SK-MEL-5 (cell line): ENCODE measurements at places on chromosomes 6 and 20. TPM values are rescaled to one million over a fixed set of nuclear protein-coding genes. Genes with fewer than 3 reads are reported as not detected.

DNA sequence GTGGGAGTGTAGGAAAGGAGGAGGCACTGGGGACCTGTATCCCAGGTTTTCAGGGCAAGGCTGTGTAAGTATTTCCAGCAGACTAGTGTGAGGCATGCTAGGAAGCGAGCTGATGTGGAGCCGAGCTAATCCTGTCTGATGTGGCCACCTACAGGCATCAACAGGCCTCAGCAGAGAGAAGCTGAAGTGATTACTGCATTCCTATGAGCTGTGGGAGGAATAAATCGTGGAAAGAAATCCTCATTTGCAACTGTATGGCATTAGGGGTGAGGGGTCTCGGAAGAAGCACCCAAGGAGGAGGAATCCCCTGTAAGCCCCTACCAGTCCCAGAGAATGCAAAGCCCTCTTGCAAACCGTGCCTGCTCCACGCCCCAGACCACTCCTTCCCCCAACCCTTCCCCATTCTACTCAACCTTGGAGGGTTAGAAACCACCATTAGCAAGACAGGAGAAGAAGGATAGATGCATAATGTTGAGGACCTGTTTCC lies 41.6 kb downstream of the C6orf15 start:
- peak; percentile 78 for DNase-seq

GRCh38 chr6:127554435-127555006 lies 22.5 kb upstream of the C6orf58 start:
- DNase-seq = peak; percentile 77

GRCh38 chr6:168182366-168182765 lies 103.4 kb upstream of the FRMD1 start:
- no peak for DNase-seq

- DNase-seq = no peak
Measured at GRCh38 chr6:56752009-56752408, 109.3 kb upstream of the DST start.

DNA sequence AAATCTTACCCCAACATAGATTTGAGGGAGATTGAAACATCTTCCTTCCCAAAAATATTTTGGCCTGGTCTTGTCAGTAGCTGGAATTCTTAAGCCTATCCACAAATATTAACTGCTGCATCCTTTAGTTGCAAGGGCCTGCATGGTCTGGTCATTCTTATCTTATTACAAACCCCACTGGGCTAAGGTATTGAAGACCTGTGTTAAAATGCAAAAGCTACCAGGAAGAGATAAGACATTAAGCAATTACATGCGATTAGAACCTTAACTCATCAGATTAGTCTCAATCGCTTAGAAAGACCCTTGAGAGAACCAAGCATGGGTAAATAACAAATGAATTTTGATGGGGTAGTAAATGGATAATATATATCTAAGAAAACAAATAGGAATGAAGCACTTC lies 426.6 kb downstream of the FRK start:
- no peak for DNase-seq

GRCh38 chr20:44765701-44766347 lies 20.2 kb downstream of the KCNK15 start:
- DNase-seq = peak; percentile 24

DNA sequence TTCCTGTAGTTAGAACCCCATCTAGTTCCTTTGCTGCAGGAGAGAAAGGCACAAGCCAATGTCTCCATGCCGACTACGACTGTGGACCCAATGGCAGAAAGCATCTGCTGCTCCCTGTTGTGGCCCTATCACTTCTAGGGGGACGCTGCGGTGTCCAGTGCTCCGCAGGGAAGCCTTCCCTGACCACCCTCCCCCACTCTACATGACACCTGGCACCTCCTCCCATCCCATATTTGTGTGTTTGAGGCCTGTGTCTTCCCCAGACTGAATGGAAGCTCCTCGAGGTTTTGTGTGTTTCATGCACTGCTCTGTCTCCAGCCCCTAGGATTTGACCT lies 159.5 kb downstream of the DTNBP1 start:
- DNase-seq = no peak

GRCh38 chr6:15213838-15214400 lies 31.9 kb upstream of the JARID2 start:
- no peak for DNase-seq

GRCh38 chr6:43578748-43579147 lies 2.8 kb downstream of the POLH start:
- DNase-seq = no peak

- no peak for DNase-seq
Measured at GRCh38 chr6:168160506-168161370, 81.7 kb upstream of the FRMD1 start.

DNA sequence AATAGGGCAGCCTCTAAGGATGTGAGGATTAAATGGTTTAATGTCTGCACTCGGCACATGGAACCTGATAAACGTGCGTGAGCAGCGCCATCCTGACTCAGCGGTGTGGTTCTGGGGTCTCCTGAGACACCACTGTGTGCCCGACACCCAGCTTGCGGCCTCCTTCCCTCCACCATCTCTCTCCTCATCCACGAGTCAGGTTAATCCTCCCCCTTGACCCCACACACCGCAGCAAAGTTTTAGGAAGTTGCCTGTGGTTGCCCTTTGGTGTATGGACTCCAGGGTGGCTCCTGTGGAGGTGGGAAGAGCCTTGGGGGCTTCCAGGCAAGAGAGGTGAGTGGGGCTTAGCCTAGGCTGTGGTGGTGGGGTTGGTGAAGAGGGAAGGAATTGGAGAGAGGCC lies 68.2 kb downstream of the PHACTR3 start:
- DNase-seq = no peak

DNA sequence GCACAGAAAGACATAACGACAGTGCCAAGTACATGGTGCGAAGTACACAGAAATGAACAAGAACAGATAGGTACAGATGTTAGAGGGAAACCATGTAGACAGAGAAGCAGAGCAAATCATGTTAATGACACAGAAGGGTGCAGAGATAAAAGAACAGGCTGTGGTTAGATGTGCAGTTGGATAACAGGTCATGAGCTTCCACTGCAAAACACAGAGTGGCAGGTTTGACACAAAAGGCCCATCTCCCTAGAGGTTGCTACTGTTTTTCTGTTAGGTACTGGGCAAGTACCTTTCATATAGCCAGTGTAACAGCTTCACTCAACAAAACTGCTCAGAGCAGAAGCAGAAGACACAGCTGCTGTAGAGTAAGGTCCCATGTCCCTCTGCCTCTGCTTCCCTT lies 84.6 kb downstream of the AK9 start:
- DNase-seq = no peak

DNA sequence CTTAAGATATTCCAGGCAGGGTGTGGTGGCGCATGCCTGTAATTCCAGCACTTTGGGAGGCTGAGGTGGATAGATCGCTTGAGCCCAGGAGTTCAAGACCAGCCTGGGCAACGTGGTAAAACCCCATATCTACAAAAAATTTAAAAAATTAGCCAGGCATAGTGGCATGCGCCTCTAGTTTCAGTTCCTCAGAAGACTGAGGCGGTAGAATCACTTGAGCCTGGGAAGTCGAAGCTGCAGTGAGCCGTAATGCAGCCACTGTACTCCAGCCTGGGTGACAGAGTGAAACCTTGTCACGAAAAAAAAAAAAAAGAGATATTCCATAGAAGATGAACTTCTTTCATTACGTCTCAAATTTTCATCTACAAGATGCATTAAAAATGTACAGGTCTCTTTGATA lies 46.7 kb upstream of the ISM1 start:
- no peak for DNase-seq

- DNase-seq = peak; percentile 37
Measured at GRCh38 chr6:113530769-113531168, 326.4 kb upstream of the MARCKS start.

DNA sequence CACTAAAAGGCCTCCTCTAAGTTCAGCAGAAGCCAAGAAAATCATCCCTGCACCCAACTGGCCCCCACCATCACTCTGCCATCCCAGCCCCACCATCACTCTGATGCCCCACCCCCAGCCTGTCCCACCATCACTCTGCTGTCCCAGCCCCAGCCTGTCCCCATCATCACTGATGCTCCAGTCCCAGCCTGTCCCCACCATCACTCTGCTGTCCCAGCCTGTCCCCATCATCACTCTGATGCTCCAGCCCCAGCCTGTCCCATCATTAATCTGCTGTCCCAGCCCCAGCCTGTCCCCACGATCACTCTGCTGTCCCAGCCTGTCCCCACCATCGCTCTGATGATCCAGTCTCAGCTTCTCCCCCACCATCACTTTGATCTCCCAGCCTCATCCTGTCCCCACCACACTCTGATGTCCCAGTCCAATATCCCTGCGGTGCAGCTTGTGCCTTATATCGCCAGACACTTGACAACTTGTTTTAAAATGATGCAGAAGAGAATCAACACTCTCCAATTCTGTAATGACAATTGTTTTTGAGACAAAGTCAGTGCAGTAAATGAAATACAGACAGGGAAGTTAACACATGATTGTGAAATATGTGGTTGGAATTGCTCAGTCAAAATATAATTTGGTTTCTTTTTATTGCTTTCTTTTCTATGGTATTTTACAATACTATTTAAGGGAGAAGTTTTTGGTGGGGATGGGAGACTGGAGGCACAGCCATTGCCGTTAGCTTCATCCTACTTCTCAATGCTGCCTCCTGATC lies 100.8 kb downstream of the TNFAIP3 start:
- no peak for DNase-seq

- DNase-seq = peak; percentile 55
Measured at GRCh38 chr20:51631011-51631950, 88.8 kb upstream of the NFATC2 start.

GRCh38 chr20:568097-568652 lies 24.6 kb upstream of the CSNK2A1 start:
- DNase-seq = no peak

GRCh38 chr20:11585752-11586352 lies 331.8 kb upstream of the BTBD3 start:
- peak; percentile 61 for DNase-seq

GRCh38 chr6:8688821-8689220 lies 253.5 kb upstream of the SLC35B3 start:
- no peak for DNase-seq

GRCh38 chr6:139447656-139447975 lies 73.2 kb upstream of the CITED2 start:
- DNase-seq = no peak

DNA sequence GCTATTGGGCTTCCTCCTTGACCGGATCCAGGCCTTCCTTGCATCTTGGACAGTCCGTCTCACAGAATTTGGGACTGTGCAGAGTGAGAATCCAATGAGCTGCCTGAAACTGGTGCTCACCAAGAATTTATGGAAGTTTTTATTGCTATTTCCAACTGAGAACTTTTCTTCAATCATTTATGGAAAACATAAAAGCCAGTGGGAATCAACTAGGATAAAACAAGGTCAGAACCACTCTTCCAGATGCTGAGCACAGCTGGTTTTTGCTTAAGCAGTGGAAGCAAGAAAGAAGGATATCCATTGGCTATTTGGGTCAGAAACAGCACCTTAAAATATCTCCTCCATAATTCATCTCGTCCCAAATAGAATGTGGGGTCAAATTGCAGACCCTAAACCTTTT lies 74.2 kb downstream of the CD83 start:
- no peak for DNase-seq

DNA sequence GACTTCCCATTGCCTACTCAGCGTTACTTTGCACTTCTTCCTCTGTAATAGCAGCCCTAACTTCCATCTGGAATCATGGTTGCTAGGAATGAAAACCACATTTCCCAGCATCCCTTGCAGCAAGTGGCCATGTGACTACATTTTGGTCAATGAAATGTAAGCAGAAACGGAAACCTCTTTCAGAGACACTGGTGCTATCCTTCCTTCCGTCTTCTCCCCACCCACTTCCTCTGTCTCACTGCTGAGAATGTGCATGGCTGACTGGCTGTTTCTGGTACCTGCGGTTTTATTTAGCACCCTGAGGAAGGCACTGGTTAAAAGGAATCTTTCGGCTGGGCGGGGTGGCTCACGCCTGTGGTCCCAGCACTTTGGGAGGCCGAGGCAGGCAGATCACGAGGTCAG lies 107.4 kb downstream of the SCML4 start:
- peak; percentile 30 for DNase-seq

The FAM162B gene
- not detected in 2 replicates for total RNA-seq

The BNIP5 gene
- total RNA-seq = not detected in 2 replicates

The OLIG3 gene
- total RNA-seq = not detected in 2 replicates

The SHLD1 gene
- 1.5 and 4.0 TPM in 2 replicates for total RNA-seq

The DLK2 gene
- 0.48 and 0.83 TPM in 2 replicates for total RNA-seq

The E2F3 gene
- total RNA-seq = 18.3 and 20.4 TPM in 2 replicates

The SRSF12 gene
- total RNA-seq = 0.13 and 0.21 TPM in 2 replicates

The KHDRBS2 gene
- 0.08 TPM in 1 of 2 replicates, not detected in the other for total RNA-seq

The C4B gene
- 0.45 and 2.2 TPM in 2 replicates for total RNA-seq

The SENP6 gene
- total RNA-seq = 67.4 and 72.8 TPM in 2 replicates

The TFAP2A gene
- total RNA-seq = 24.6 and 38.4 TPM in 2 replicates

The SULF2 gene
- total RNA-seq = 1.9 TPM in 2 replicates
